ENCODE measurements at places on chromosomes 4 and X.
A peak's percentile ranks its signal among the peaks of the same experiment; 100 is the strongest.

DNA sequence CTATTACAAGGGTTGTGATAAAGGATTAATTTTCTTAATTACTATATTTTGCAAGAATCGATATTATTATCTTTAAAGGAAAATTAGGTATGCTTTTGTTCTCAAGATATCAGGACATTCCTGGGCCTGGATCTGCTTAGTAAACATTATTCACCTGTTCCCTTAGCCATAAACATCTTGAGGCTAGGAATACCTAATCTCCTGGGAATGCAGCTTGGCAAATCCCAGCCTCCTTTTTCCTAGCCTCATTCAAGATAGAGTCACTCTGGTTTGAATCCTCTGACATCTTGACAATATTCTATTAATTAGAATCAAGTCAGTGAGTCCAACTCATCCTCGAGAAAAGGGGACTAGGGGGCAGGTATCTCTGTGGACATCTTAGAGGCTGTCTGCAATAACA lies 327.1 kb downstream of the STIM2 start:
- DNase-seq = no peak

DNA sequence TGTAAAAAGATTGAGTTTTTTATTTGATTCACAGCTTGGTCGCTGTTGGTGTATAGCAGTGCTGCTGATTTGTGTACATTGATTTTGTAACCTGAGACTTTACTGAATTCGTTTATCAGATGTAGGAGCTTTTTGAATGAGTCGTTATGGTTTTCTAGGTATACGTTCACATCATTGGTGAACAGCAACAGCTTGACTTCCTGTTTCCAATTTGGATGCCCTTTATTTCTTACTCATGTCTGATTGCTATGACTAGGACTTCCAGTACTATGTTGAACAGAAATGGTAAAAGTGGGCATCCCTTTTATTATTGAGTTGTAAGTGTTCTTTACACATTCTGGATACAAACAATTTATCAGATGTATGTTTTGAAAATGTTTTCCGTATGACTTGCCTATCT lies 76.0 kb downstream of the ADGRG4 start:
- DNase-seq = no peak

DNA sequence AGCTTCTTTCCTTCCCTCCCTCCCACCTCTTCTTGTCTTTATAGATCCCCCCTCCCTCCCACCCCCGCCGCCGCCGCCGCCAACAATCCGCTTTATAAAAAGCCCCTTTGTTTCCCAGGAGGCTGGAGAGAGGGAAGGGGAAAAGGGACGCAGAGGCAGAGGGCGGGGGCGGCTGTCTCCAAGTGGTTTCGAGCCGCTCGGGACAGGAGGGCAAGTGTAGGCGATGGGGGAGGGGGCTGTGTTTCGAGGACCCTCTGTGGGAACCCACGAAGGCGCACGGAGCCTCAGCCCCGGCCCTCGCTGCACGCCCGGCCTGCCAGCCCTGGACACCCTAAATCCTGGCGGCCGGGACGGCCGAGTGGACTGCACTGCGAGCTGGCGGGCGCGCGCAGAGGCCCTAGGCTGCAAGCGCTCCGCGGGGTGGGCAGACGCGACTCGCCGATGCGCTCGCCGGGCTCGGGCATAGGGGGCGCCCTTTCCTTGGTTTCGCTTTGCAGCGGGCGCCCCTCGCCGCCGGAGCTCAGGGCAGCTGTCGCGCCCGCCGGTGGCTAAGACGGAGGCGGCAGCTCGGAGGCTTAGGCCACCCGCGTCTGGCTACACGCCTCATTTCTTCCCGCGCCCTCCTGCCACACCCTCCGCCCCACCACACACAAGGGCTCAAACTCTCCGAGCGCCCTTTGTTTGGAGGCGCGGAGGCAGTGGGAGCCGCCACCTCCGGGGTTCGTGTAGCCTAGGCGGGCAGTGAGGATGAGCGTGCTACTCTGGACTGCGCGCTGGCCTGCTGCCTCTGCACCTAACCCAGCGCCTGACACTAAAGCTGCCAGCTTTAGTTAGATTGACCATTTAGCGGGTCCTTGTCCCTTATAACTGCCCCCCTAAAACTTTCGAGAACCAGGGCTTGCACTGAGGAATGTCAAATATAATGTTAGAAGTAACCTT lies 2.2 kb downstream of the MAMLD1 start:
- peak; percentile 63 for DNase-seq

DNA sequence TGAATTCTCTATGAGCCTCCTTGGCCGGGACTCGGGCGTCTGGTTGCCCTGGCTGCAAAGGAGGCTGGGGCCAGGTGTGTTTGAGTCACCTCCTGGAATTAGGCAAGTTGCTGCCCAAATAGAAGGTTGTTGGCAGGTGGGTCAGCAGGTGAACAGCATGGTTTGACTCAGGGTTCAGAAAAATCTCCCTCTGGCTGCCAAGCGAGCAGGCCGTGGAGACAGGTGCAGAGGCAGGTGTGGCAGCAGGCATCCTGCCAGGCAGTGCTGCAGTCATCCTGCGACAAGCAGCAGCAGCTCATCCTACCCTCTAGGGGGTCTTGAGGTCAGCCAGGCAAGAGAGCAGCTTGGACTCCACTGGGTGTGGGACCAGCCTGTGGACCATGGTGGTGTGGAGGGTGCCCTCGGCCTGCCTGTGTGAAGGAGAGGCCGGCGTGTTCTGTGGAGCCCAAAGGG lies 8.2 kb downstream of the MSANTD1 start:
- DNase-seq = no peak

DNA sequence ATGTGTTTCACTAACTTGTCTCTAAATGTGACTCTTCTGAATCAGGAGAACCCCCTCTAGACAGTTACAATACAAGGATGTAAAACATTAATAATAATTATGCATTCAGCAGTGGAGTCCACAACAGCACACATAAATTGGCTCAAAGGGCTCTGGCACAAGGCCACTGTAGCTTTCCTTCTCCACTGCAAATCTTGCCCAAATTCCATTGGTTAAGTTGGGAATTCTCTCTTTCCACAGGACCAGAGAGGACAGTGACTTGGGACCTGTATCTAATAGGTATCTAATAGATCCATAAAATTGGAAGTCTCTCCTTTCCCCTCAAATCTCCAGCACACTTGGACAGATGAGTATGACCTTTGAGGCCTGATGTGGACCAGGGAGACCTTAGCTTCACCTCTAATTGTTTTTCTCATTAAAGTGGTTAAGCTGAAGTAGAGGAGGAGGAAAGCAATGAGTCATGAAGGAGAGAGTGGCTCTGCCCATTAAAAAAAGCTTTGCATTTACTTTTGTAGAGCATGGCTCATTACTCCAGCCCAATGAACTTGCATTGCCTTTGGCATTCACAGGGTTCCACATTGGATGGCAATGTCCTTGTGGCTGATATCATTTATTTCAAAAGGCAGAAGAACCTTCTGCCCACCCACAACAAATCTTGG lies 72.3 kb upstream of the SH3RF1 start:
- DNase-seq = no peak

DNA sequence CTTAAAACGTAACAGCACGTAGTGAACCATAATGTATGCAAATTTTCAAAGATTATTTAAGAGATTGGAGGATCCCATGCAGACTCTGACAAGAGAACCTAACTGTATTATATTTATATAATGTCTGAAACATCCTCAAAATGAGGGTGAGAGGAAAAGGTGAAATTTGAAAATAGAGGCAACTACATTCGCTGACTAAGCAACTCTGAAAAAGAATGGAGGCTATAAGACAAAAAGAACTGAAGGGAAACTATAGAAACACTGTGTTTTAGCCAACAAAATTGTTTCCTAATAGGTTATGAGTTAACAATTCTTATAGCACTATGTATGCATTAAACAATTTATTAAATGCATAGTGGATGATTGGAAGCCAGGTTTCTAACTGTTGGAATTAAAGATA lies 648.0 kb downstream of the UBE2NL start:
- DNase-seq = no peak

GRCh38 chrX:96752781-96753180 lies 68.1 kb downstream of the DIAPH2 start:
- no peak for DNase-seq

GRCh38 chr4:129394635-129395034 lies 298.7 kb downstream of the C4orf33 start:
- no peak for DNase-seq

DNA sequence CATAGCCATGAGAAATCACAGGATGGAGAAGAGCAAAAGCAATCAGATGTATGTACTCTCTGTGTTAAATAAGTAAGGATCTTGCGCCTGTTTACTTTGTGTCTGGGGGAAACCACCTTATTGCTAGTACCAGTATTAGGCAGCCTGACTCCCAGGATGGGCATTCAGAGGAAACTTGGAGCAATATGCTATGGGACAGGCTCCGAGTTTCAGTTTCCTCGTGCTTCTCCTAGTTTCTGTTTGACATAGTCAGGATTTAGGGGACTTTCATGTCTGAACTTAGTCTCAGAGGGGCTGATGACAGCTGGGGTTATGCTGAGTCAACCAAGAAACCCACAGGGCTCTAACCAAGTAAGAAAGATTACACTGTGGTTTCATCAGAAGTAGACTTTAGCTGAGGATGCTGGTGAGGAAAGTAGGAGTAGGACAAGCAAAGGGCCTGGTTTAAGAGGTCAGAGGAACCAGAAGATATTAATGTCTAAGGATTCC lies 13.5 kb downstream of the NSUN7 start:
- DNase-seq = no peak

DNA sequence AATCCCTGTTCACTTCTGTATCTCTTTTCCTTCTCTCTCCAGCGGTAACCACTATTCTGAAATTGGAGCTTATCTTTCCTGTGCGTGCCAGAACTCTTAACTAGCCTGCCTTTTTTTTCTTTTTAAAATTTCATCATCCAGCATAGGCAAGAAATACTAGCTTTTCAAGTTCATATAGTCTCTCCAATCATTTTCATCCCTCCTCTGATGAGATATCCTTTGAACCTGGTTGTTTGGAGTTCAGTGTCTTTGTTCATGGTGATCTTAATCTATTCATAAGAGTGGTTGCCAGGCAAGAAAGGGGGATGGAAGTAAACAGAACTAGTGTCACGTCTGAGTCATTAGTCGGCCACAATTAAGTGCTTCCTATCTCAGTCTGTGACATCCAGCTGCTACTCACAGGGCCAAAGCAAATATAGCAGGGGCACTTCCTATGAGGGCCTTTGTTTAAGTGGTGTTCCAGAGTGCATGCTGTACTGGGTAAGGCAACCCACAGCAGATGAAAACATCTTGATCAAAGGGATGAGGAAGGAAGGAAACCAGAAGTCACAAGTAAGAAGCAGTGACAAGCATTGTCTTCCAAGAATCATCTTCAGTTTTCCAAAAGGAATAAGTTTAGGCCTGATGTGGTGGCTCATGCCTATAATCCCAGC lies 56.4 kb upstream of the XIAP start:
- no peak for DNase-seq

DNA sequence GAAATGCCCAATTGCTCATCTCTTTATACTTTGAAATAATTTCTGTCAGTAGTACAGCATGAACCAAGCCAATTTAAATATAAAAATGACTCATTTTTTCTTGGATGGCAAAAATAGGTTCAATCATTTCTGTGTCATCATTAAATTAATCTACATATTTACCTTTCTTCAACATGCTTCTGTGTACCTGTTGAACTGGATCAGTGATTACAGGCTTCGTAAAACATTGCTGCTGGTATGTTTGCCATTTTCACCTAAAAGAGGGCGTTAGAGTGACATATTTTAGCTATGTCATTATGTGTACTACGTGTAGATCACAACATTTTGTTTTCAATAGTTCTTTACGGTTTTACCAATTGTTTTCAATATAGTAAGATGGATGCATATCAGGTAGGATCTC lies 340.5 kb upstream of the MAOA start:
- no peak for DNase-seq

- DNase-seq = no peak
These were observed 4.2 kb downstream of the CENPVL3 start for GRCh38 chrX:51614353-51615012.

Measured in NCI-H446 (cell line).